Body of pancreas (tissue), 4 donors: ENCODE measurements at places on chromosomes 3 and 15.

DNA sequence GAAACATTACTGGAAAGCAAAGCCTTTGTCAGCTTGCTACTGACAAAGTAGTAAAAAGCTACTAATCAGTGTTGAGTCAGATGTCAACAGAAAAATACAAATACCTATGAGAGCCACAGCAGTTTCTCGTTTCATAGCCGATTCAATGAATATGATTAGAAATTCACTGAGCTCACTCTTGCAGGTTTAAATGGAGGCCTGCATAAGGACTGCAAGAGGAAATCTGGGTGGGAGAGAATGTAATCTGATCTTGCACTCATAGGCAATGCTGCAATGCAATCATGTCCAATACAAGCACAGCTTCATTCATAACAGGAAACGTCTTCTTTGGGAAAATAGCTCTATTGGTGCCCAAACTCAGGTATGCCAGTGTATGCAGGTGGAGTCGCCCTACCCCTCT, 608.8 kb downstream of the ROBO2 start:
- no peak for DNase-seq

GRCh38 chr15:29422606-29423005, 153.0 kb upstream of the NSMCE3 start:
- DNase-seq: no peak

- DNase-seq: peak; percentile 42
These were observed 410.5 kb upstream of the CADM2 start for GRCh38 chr3:84547971-84548970.

DNA sequence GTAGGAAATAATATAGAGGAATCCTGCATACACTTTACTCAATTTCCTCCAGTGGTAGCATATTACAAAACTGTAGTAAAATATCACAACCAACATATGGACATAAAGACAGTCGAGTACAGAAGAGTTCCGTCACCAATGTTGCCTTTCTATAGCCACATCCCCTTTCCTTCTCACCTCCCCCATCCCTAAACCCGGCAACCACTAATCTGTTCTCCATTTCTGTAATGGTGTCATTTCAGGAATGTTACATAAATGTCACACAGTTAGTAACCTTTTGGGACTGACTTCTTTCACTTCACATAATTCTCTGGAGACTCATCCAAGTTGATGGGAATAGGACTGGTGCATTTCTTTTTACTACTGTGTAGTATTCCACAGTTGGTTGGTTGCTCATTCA, 41.4 kb upstream of the ATG7 start:
- DNase-seq: no peak

- peak; percentile 39 for DNase-seq
These were observed 1.0 kb downstream of the PRKCD start for GRCh38 chr3:53161820-53162671.
